ENCODE measurements at places on chromosomes 1 and 21.

DNA sequence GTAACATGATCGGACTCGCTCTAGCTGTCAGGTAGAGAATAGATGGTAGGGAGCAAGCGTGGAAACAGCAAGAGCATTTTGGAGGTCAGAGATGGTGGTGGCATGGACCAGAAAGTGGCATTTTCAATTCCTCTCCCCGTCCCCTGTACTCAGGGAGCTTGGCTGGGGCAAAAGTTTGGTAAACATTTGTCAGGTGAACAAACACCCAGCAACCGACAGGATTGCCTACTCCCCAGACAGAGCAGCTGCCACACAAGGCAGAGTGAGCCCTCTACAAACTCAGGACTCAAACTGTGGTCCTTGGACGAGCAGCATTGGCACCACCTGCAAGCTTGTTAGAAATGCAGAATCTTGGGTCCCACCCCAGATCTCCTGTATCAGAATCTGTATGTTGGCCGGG is 14.3 kb downstream of the PTAFR start:
- DNase-seq, result no peak

GRCh38 chr1:228554107-228554506 is 66.9 kb downstream of the RNF187 start:
- no peak for DNase-seq

GRCh38 chr1:183597656-183598347 is 7.5 kb upstream of the NCF2 start:
- DNase-seq, result no peak

- no peak for DNase-seq
Observed at GRCh38 chr1:111990878-111991718, 1.6 kb upstream of the KCND3 start.

DNA sequence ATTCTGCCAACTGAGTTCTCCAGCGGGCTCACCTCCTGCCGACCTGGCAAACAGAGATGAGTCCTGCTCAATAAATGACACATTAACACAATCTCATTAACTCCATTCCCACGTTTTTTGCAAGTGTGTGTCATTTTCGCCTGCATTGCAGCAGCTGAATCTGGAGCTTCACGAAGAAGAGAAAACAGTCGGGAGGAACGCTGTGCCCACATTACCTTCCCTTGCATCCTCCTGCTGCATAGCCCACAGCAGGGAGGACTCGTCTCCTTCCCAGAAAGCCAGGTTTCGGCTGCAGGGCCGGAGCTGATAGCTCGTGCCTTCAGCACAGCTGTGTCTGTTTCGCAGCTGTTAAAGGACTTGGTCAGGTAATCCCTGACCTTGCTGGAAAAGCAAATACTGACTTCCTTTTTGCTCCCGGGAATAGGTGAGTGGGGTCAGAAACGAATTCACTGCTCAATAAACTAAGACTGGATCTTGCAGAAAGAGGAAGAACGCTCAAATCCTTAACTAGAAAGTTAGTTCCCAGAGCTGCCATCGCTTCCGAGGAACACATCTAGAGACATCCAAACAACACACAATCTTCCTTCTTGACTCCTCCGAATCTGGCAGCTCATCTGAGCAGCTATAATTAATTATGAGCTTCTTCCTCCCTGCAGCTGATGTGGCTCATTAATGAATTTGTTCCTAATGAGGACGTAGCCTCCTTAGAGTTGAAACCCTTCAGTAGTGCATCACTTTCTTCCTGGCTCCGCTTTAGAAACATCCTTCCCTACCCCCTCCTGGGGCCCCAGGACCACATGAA is 33.0 kb downstream of the KANK4 start:
- no peak for DNase-seq
